Stimulated activated CD8-positive, alpha-beta memory T cell treated with anti-CD3 and anti-CD28 coated beads, Interleukin-4, amount 100 ng/mL, for 4 hours (primary cell): ENCODE measurements at places on chromosomes 2 and 18.

GRCh38 chr2:65053199-65053598, 3.0 kb upstream of the CEP68 start:
- DNase-seq: no peak

DNA sequence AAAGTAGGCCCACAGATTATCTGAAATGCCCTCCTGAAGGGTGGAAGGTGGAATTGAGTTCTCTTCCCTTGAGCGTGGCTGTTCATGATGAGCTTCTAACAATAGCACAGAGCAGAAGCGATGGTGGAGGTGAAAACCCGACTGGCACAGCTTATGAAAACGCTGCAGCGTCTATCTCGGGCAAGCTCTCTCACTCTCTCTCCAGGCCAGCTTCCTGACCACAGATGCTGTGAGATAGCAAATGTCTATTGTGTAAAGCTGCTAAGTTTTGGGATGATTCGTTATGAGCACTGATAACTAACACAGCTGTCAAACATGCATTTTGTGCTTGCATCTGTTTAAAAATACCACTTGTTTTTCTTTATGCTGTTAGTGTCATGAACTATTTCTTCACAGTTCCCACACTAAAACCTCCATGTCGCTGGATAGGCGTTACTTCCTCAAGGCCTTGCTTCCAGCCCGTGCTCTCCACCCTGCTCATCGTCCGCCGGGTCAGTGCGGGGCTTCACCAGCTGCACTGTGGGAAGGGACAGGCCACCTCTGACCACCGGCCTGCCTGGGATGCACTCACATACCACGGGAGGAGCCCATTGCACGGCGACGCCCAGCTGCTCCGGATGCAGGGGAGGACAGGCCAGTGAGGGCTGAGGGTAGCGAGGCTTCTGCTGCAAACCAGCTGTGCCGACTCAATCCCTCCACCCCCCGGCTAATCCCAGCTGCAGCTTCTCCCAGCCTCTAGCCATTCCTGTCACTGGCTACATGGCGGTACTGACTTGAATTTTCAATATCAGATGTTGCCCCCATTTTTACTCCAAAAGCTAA, 60.0 kb upstream of the OTOS start:
- no peak for DNase-seq

GRCh38 chr18:58038063-58038462, 6.0 kb upstream of the NEDD4L start:
- DNase-seq: no peak

DNA sequence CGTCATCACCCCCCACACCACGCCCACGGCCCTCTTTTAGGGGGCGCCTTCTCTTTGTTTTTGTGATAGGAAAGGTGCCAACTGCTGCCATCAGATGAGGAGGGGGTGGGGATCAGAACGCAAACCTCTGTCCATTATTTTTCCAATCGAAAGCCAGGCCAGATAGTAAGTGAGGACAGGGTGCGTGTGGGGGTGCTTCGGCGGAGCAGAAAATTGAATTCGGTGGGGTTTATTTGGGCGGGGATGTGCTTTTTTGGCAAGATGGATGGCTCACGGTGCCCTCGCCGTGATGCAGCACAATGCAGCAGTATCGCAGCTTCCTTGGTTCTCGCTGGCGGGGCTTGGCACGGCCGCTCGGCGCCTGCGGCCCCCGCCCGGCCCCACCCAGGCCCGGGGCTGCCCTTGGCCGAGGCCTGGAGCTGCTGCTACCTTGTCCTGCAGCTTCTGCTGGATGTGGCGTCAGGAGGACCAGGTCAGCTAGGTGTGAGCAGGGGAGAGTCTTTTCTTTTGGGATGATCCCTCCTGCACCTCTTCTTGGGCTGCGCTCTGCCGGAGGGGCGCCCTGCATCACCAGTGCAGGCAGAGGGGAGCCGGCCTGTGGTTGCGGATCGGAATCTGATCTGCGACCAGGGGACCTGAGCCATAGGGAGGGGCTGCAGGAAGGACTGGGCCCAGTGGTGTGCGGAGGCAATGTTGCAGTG, 1.3 kb downstream of the SPTBN1 start:
- no peak for DNase-seq

DNA sequence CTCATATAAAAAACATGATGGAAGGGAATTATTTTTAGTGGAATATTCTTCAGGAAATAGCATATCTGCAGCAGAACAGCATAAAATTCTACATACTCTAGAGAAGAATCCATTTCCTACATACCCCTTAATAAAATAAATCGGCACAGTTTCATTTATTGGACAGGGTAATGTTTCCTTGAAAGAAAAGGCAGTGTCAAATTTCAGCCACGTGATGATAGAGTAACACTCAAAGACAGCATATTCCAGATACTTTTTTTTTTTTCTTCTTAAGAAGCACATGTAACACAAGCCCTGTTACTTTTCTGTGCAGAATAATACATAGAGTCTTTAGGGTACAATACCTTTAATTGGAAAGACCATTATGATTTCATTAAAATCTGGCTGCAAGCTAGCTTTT, 204.4 kb downstream of the SRBD1 start:
- DNase-seq: no peak

DNA sequence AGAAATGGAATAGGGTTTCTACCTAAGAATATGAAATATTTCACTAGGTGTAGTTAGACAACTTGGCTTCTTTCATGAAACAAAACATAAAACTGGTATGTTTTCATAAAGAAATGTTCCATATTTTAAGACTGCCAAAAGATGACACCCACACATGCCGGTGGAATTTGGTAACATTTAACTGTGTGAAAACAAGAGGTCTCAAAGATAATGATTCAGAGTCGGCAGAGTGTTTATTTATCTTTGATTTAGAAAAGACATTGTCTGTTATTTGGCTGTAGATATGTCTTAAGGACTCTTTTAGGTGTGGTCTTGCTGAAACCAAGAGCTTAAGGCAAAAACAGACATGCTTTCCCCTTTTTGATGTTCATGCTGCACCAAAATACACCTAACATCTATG, 63.5 kb upstream of the FN1 start:
- DNase-seq: no peak

- no peak for DNase-seq
Measured at GRCh38 chr2:190722835-190723234, 74.0 kb downstream of the NAB1 start.

GRCh38 chr2:33118651-33119050, 171.9 kb downstream of the LTBP1 start:
- DNase-seq: no peak
